ENCODE measurements at places on chromosomes 1 and 21.
A peak's percentile ranks its signal among the peaks of the same experiment; 100 is the strongest.

GRCh38 chr1:167933788-167934187 lies 2.7 kb upstream of the DCAF6 start:
- DNase-seq: no peak

DNA sequence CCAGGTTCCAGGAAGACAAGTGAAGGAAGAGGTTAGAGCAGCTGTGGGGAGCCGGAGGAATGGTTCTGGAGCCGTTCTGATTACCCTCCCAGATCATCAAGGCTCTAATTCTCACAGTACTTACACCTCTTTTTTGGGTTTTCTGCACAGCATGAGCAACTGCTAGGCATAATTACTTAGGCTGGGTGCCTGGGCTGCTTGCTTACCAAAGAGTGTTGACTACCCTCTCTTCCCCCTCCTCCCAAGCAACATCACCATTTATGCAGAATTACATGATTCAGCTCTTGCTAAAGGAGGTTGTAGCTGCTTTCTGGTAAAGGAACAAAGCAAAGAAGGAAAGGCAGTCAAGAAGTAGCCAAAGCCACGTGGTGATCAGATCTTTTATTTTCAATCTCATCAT lies 397.2 kb downstream of the KCNH1 start:
- no peak for DNase-seq

GRCh38 chr1:157415661-157416060 lies 136.7 kb downstream of the FCRL5 start:
- DNase-seq: no peak

- no peak for DNase-seq
Observed at GRCh38 chr1:11792106-11792505, 13.7 kb downstream of the MTHFR start.

DNA sequence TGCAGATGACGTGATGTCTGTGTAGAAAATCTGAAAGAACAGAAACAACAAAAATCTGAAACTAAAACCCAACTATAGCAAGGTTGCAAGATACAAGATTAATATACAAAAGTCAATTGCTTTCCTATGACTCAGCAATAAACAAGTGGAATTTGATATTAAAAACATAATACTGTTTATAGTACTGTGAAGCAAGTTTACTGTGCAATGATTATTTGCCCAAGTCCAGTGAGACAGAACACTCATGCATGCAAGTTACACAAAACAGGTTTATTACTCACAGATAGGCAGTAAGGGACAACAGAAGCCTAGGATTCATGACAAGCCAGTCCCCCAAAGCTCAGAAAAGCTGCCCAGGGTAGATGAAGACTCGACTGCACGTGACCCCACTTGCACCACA lies 62.4 kb upstream of the RAB4A start:
- DNase-seq: no peak

DNA sequence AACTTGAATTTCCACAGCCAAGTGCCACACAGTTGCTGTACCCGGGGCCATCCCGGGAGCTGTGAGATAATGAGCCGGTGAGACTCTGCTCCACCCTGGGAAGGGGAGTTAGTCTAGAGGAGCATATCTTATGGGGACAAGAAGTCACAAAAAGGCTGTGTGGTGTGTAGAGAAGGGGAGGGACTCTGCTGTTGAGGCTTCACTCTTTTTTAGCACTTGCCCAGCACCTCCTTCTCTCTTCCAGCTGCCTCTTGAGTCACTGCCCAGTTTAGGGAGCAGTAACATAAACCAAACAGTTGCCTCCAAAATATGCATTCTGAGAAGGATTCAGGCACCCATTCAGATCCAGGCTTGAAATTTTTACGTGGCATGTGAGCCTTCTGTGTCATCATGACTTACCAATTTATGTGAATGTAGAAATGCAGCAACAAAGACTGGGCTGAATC lies 744 bp upstream of the WDR26 start:
- DNase-seq: no peak

- DNase-seq: no peak
Observed at GRCh38 chr1:33344896-33345560, 24.1 kb upstream of the A3GALT2 start.

DNA sequence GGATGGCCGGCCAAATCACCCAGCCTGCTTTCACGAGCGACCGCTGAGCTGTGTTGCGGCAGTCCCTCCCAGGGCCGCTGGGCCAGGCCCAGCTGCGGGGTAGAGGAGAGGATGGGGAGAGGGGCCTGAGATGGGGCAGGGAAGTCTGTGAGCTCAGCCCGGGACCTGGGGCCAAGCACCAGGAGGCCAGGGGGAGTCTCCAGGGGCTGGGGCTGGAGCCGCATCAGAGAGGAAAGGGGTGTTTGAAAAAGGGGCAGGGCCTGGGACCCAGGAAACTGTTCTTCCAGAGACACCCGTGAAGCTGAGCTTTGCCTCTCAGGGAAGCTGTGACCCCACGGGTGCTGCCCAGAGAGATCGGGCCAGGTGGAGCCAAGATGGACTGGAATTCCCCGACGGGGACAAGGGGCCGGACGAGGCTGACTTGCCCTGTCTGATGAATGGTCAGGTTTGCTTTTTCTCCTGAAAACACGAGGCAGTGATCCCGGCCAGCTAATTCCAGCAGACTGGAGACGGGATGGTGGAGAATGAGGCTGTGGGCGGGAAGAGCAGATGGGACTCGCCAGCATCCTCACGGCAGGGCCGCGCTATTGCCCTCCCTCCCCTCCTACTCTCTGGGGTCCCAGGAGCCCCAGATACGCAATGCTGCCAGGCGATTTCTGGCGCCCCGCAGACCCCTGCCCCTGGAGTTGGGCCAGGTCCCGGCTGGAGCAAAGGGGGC lies 40.3 kb upstream of the COL18A1 start:
- no peak for DNase-seq

- no peak for DNase-seq
Observed at GRCh38 chr1:15948595-15949452, 27.1 kb downstream of the ZBTB17 start.

- no peak for DNase-seq
Observed at GRCh38 chr1:22801347-22801746, 90.7 kb downstream of the EPHB2 start.

GRCh38 chr21:17554679-17555465 lies 42.0 kb downstream of the CXADR start:
- no peak for DNase-seq

- no peak for DNase-seq
Observed at GRCh38 chr1:218565377-218565776, 220.2 kb downstream of the TGFB2 start.

DNA sequence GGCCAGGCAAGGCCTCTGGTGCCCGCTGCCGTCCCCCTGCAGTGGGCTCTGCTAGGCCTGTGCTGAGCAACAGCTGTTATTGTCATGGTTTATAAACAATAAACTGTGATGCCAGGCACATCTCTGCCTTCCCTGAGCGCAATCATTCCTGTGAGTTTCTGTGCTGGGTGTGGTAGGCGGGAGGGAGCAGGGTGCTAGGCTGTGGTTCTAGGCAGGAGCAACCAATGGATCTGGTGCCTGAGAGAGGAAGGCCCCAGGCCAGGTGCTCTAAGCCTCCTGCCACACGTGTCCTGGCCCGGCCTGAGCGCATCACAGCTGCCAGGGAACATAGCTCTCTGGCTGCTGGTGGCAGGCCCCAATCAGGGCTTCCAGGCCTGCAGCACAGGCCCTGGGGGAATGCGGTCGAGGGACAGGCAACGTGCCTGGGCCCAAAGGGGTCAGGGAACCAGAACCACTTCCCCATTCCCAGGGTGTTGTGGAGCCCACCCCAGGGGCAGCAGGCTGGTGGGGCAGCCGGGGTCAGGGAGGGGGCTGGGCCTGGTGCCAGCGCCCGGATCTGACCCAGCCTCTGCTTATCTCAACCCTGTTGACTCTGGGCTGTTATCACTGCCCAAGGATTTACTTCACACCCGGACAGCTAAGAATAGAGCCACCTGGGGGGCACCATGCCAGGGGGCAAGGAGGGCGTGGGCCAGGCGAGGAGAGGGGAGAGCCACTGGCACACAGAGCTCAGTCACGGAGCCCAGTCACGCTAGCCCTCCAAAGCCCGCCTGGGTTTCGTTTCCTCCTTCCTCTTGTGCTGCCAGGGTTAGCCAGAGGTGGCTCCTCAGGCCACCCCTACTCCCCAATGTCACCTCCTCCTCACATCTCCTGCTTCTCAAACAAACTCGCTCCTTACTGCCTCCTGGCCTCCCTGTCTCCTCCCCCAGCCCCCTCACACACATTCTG lies 11.5 kb downstream of the TRIM46 start:
- DNase-seq: no peak

- no peak for DNase-seq
Observed at GRCh38 chr1:106677721-106678120, 378.8 kb upstream of the PRMT6 start.

DNA sequence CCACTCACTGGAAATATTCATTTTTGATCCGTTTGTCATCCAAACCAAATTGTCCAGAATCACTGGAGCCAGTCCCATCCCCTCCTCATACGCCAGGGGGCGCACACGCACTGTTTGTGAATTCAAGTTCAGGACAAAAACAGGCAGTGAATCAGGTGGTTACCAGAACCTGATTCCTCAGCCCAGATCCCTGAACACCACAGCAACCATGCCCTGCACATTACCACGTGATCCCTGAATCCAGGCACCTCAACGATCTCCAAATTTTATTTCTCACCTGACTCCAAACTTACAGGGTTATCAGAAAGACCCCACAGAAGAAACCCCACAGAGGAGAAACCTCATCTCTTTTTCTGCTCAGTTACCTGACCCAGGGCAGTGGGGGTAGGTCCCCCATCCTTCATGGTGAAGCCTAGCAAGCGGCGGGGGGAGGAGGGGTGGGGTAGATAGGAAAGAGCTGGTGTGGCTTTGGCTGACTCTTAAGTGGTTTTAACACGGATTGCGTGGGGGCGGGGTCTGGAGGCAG lies 1.4 kb upstream of the PTPRF start:
- peak; percentile 86 for DNase-seq

DNA sequence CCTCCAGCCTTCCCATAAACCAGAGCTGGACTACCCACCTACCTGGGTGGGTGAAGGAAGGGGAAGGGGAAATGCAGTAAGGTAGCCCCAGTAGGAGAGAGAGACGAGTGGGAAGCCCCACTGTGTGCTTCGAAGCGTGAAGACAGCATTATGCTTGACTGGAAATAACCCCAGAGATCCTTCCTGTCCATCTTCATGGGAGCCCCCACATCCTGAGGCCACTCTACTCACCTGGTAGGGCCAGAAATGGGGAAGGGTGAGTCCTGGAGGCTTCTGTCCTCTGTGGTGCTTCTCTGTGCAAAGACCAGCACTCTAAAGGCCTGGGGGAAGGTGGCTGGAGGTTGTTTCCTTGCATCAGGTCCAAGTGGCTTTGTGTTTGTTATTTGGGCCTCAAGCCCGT lies 10.0 kb upstream of the RASSF5 start:
- DNase-seq: no peak

- no peak for DNase-seq
Observed at GRCh38 chr1:214029796-214030195, 42.0 kb downstream of the PROX1 start.

DNA sequence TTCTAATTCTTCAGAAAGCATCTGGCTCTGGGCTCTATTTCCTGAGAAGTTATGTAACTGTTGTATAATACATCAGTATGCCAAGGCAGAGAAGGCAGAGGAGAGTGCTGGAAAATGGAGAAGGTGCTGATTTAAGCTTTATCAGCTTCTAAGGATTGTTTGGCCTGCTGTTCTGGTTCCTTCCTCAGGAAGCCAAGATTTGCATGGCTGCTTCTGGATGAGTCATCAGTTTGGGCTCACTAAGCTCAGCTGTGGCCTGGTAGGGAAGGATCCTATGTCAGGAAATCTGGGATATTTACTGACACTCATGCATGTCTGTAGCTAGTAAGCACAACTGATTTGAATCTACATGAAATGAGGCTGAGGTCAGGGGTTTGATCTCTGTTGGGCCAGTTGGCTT lies 73.2 kb upstream of the ADGRL4 start:
- no peak for DNase-seq

- no peak for DNase-seq
Observed at GRCh38 chr1:60924964-60925798, 157.2 kb upstream of the NFIA start.

GRCh38 chr1:24932284-24932683 lies 2.2 kb upstream of the RUNX3 start:
- DNase-seq: peak; percentile 83

GRCh38 chr1:217482356-217483102 lies 148.4 kb downstream of the GPATCH2 start:
- no peak for DNase-seq

GRCh38 chr1:208485512-208485911 lies 241.3 kb upstream of the PLXNA2 start:
- no peak for DNase-seq

GRCh38 chr1:1144122-1144842 lies 28.4 kb upstream of the C1orf159 start:
- DNase-seq: no peak

GRCh38 chr1:154987326-154987725 lies 4.2 kb downstream of the FLAD1 start:
- DNase-seq: no peak

GRCh38 chr1:6724517-6725141 lies 23.0 kb upstream of the DNAJC11 start:
- DNase-seq: no peak

DNA sequence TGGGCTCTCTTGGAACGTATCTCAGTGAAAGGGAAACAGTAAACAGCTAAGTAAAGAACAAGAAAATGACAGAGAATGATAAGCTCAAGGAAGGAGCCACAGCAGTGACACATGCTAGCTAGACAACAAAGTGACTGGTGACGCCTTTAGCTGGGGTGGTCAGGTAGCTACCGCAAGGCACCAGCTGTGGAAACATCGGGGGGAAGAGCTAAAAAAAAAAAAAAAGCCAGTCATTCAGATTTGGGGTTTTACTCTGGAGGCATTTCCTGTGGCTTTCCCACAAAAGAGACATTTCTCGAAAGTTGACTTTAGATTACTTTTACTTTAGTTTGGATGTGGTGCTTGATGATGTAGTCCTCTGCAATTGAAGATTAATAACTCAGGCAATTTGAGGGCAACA lies 2.1 kb downstream of the FHAD1 start:
- DNase-seq: no peak

DNA sequence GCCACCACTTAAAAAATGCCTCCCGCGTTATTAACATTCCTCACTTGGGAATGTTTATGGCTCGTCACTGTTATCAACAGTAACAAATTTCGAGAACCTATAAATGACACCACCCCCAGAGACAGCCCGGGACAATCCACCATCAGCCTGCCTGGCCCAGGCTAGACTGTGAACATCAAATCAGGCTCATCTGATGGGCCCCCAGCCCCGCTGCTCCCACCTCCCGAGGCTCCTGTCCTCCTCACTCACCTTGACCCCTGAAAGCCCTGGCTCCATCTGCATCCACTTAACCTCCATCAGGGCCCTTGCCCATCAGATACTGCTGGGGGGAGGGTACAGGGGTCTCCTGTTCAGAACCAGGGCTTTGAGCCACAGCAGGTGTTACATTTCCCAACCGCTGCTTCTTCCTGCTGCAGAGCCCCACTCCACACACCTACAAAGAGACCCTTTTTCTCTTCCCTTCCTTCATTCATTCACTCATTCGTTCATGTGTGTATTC lies 156.5 kb upstream of the VAMP3 start:
- no peak for DNase-seq

All from type B pancreatic cell (in vitro differentiated cells).